Mammary epithelial cell (primary cell): ENCODE measurements at places on chromosomes 5 and 9.
A peak's percentile ranks its signal among the peaks of the same experiment; 100 is the strongest.

DNA sequence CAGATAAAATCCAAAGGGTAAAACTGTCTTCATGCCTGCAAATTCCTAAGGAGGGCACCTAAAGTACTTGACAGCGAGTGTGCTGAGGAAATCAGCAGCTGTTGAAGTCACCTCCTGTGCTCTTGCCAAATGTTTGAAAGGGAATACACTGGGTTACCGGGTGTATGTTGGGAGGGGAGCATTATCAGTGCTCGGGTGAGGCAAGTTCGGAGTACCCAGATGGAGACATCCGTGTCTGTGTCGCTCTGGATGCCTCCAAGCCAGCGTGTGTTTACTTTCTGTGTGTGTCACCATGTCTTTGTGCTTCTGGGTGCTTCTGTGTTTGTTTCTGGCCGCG, 727 bp upstream of the ADRB2 start:
- DNase-seq, result no peak

DNA sequence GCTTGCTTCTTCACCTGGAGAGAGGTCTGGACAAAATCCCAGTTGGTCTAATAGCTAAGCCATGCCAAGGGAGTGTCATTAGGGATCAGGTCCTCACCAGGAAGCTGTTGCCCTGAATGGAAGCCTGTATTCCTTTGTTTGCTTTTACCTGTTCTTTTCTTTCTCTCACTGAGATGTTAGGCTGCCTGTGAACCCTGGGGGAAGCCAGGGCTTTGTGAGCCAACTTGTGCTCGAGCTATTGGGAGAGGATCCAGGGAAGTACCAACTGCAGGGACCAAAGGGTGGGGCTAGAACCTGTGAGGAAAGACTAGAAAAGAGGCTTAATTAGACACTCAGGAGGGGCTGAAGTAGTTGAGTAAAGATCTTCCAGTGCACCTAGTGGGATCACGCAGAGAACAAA, 451.2 kb upstream of the TLE4 start:
- DNase-seq, result no peak

- DNase-seq, result peak; percentile 71
Observed at GRCh38 chr9:105062222-105062855, 134.4 kb upstream of the ABCA1 start.

GRCh38 chr5:171541341-171541776, 121.9 kb downstream of the FGF18 start:
- no peak for DNase-seq

GRCh38 chr9:133982971-133983720, 9.0 kb downstream of the VAV2 start:
- no peak for DNase-seq

DNA sequence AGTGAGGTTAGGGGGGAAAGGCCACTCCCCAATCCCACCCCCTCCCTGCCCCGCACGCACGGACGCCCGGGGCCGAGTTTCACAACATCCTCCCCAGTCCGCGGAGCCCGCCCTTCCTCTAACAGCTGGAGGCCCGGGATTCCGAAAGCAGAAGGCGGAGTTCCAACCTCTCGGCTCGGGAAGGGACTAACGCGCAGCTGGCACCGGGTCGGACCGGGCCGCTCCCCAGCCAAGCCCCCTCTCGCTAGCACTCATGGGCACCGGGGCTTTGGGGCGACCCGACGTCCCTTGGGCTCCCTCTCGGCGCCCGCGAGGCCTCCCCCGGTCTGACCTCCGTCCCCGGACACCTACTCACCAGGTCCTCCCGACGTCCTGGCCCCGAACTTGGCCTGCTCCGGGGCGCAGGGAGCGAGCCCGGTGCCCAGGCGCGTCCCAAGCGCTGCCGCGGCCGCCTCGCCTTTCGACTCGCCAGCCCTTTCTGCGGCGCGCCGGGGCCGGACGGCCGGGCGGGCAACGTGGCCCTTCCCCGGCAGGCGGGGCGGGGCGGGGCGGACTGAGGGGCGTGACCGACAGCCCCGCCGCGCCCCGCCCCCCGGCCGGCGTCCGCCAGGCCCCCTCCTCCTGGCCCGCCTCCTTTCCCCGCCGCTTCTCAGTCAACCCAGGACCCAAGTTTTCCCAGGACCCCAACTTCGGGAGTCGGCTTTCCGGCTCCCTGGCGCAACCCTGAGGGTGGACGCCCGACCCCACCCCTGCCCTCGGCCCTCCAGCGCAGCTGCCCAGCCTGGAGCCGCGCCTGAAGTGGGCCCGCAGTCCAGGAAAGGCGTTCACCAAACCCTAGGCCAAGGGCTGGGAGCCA, at the start of gene MGAT1:
MGAT1 (minus strand) TSS at position 482 of the 856 bp plus-strand sequence. CDS start 9,835 bp downstream, outside the sequence.
- DNase-seq, result peak; percentile 66

- DNase-seq, result peak; percentile 71
Observed at GRCh38 chr5:43042626-43043399, 2.7 kb upstream of the ANXA2R start.

GRCh38 chr5:11048760-11049159, 287.7 kb upstream of the DAP start:
- no peak for DNase-seq

DNA sequence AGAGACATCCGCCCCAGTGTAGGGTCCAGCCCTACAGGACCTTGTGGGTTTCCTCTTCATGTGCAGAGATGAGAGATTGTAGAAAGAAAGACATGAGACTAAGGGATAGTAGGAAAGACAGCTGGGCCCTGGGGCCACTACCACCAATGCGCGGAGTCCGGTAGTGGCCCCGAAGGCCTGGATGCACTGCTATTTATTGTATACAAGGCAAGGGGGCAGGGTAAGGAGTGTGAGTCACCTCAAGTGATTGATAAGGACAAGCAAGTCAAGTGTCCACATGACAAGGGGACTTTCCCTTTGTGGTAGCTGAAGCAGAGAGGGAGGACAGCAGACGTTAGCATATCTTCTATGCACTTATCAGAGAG, 6.2 kb upstream of the TMEM141 start:
- DNase-seq, result no peak

GRCh38 chr9:104968025-104968982, 40.3 kb upstream of the ABCA1 start:
- DNase-seq, result peak; percentile 71

- no peak for DNase-seq
Observed at GRCh38 chr9:116574027-116574679, 113.0 kb upstream of the TRIM32 start.

GRCh38 chr9:132982458-132982857, 4.0 kb downstream of the GFI1B start:
- DNase-seq, result no peak

- peak; percentile 29 for DNase-seq
Observed at GRCh38 chr9:33408087-33408486, 5.7 kb upstream of the AQP7 start.

GRCh38 chr5:643811-644271, 31.7 kb downstream of the CEP72 start:
- no peak for DNase-seq

DNA sequence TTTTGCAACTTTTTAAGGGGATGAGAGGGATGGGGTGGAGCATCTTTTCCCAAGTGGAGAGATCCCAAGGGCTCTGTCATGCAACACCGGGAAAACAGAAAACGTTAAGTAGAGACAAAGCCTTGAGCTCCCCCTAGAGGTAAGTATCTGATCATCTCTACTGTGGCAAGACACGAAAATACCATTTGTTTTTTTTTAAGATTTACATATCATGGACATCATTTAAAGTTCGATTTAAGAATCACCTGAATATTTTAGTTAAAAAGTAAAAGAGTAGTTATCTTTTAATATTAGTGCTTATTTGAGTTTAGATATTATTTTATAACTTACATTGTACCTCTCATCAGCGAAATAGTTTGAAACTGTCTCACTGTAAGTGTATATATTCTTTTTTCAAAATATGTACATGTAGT, 200.4 kb downstream of the LRRC70 start:
- peak; percentile 39 for DNase-seq

DNA sequence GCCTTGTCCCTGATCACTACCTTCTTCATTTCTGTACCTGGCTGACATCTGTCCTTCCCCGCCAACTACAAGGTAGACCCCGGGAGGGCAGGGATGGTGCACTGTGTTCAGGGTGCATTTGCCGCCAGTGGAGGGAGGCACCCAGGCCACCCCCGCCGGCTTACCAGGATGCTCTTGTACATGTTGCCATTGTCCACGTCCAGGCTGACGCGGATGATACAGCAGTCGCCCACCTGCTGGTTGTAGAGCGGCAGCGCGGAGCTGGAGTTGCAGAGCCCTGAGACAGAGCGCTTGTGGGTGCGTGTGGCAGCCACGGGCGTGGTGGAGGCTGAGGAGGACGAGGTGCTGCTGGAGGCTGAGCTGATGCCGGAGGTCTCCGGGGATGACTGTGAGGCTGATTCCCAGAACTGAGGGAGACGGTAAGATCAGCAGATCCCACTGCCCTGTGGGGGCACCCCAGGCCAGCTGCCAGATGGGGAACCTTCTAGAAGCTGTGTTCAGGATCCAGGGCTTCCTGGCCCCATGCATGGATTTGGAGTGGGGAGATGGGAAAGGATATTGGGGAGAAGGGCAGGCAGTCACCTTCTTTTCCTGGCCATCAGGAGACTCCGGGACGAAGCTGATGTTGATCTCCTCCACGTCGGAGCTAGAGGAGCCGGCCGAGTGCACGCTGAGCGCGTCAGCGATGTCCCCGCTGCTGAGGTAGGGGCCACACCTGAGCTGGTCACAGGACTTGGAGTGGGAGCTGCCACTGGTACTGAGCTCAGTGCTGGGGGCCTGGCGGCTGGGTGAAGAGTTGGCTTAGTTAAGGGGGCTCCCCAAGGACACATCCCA, 19.5 kb downstream of the RALGDS start:
- no peak for DNase-seq

- no peak for DNase-seq
Observed at GRCh38 chr5:122492675-122493074, 180.6 kb downstream of the SNCAIP start.

GRCh38 chr5:79800979-79801827, 111.6 kb downstream of the CMYA5 start:
- DNase-seq, result no peak

DNA sequence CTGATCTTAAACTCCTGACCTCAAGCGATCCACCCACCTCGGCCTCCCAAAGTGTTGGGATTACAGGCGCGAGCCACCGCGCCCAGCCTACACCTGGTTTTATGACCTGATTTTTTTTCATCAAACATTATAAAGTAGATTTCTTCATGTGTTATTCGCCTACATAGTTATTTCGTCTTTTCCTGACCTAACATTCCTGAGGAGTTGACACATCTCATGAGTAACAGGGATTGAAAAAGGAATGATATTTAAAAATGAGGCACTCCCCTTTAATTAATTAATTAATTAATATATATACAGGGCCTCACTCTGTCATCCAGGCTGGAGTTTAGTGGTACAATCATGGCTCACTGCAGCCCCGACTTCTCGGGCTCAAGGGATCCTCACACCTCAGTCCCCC, 20.2 kb upstream of the MTMR12 start:
- peak; percentile 20 for DNase-seq

- no peak for DNase-seq
Observed at GRCh38 chr9:92257327-92257726, 36.2 kb downstream of the IARS1 start.

DNA sequence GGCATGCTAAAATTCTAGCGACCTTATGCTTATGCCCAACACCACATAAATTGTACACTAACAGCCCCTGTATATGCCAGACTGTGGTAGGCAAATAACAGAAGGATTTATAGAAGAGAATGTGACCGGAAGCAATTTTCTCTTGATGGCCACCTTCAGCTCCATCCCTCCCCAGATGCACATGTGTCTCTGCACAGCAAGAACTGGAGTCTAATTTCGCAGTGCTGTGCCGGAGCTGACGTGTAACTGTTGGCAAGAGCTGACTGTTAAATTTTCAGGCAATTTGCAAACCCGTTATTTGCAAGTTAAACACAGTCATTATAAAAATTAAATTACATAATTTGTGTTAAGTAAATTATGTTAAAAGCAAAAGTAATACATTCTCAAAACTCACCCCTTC, 48.4 kb downstream of the PCA3 start:
- no peak for DNase-seq

- DNase-seq, result peak; percentile 40
Observed at GRCh38 chr5:181149806-181150733, 2.7 kb downstream of the OR2V2 start.
